ENCODE measurements at places on chromosomes 1 and 21.

DNA sequence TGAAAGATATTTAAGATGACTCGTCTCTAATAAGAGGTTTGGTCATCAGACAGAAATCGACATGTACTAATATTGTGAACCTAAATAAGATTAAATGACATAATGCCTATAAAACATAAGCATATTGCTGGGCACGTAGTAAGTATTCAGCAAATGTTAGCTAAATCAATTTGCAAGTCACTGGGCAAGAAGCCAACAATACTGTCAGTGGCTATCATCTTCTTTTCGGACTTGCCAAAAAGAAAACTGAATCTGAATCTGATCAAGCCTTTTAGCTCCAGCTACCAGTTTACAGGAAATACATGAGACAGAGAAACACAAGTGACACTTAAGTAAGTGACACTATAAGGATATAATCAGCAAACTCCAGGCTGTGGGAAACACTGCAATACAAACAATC is 46.0 kb downstream of the RPL5 start:
- no peak for DNase-seq

GRCh38 chr1:44108241-44108640 is 10.4 kb upstream of the KLF17 start:
- DNase-seq: no peak

DNA sequence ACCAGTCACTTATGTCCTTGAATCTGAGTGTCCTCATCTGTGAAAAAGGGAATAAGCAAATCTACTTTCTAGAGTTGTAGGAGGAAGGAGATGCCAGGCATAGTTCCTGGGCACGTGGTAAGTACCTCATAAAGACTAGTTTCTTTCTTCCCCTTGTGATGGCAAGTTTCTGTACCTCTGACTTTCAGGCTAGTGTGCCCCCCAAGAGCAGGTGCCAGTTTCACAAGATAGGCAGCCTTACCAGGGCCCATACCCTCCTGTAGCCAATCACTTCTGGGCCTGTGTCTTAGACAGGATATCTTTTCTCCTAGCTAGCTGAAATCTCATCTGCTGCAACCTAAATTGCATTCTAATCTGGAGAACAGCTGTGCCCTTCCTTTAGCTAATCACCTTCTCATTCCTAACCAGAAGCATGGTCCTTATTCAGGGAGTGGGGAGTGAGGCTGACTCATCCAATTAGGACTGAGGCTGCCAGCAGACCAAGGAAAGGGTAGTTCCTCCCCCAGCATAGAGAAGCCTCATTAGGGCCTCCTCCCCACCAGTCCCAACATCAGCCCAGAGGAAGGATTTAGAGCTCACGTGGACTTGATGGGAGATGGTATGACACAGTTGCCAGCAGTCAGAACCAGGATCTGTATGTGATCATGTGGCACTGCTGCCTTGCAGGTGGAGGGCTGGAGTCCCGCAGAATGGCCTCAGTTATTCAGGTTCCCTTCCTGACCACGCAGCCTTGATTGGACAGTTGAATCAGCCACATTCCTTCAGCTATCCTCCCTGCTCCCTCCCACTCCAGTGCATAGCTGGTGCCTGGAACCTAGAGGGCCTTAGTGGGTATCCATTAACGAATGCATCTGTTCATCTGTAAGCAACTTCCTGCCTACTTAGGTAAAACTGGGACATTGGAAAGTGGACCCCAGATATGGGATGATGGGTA is 7.9 kb downstream of the KLHDC8A start:
- DNase-seq: no peak

DNA sequence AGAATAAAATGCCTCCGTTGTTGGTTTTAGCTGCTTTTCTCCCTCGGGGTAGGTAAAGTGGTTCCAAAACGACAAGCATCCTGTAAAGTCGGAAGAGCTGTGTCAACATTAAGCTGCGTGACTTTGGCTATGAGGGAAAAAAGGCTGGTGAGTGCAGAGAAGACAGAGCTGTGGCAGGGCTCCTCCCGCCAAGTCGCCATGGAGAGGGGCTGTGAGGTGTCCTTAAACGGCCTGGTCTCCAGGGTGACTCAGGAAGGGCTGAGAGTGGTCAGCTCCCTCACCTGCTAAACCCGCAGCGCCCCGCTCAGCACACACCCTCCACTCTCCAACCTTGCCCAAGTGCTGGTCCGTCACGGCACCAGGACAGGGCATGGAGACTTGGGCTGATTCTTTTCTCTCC is 91.6 kb upstream of the SAMD11 start:
- DNase-seq: no peak

DNA sequence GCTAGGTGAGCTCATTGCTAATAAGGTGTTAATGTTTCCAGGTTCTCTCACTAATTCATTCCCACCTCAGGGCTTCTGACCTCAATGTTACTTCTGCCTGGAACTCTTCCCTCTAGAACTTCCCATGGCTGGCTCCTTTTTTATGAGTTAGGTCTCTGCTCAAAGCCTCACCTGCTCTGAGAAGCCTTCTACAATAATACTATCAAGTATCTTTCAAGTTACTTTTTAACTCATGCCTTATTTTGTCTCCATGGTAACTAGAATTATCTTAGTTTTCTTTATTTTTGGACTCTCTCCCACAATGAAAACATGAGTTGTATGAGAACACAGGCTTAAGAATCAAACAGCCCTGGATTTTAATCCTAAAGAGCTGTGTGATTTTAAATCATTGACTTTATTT is 3.5 kb upstream of the C1orf52 start:
- no peak for DNase-seq

GRCh38 chr21:33412832-33413519 is 9.8 kb downstream of the IFNGR2 start:
- no peak for DNase-seq

- DNase-seq: no peak
Observed at GRCh38 chr1:72432645-72433267, 150.4 kb upstream of the NEGR1 start.

GRCh38 chr1:187624812-187625545 is 796.2 kb downstream of the PLA2G4A start:
- DNase-seq: no peak

- no peak for DNase-seq
Observed at GRCh38 chr21:27511233-27511632, 544.3 kb upstream of the ADAMTS5 start.

Measured in activated CD4-positive, alpha-beta memory T cell treated with anti-CD3 and anti-CD28 coated beads, Interleukin-2, amount 10 ng/mL, durations not matched to agents 7 days and 5 days (primary cell).